ENCODE measurements at places on chromosomes 7 and 10.

DNA sequence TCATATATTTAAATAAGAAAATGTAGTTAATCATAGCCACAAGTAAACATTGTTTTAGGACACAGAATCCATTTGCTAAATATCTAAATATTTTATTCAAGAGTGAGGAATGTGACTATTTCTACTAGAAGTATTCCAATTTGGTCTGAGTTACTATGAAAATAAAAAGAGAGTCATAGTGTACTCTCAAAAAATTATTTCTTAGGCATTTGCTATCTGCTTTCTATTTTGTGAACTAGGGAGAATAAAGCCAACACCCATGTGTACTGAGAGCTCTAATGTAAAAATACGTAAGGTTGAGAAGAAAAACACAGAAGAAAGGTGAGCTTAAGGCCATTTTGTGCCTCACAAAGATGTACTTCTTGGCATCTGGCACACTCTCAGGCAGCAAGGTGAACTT is 38.3 kb downstream of the PRTFDC1 start:
- no peak for DNase-seq

DNA sequence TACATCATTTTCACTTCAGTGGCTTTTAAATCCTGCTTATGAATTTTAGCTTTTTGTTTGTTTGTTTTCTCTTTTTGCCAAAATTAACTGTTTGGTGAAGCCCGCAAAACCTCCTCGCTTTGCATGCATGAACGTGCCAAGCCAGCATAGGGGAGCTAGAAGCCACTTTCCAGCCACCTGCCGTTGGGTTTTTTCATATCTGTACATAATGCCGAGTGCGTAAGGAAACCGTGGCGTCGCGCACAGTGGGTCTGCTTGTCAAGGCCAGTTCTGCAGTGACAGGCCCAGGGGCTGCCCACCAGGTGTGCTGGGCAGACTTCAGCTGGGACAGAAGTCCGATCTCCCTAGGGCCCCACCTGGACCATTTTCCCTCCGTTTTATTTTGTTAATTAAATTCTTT is 41.1 kb downstream of the WIPI2 start:
- no peak for DNase-seq

GRCh38 chr7:123727071-123727837 is 21.5 kb downstream of the WASL start:
- no peak for DNase-seq

- no peak for DNase-seq
Observed at GRCh38 chr7:12643644-12644043, 43.8 kb upstream of the ARL4A start.

- no peak for DNase-seq
Observed at GRCh38 chr7:91251877-91252276, 12.4 kb upstream of the FZD1 start.
